ENCODE measurements at places on chromosomes 4 and X.

DNA sequence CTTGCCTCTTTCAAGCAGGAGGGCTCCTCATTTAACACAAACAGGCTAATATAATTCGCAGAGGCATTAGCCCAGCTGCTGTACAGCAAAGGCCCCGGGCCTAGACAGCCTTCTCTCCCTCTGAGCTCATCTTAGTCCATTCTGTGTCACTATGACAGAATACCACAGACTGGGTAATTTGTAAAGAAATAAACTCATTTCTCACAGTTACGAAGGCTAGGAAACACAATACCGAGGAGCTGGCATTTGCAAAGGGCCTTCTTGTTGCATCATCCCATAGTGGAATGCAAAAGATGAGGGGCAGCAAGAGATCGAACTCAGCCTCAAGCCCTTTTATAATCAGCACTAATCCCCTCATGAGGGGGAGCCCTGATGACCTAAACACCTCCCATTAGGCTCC lies 48.5 kb downstream of the TSPAN5 start:
- no peak for ATAC-seq

GRCh38 chrX:94560930-94561329 lies 886.9 kb downstream of the FAM133A start:
- ATAC-seq = no peak

DNA sequence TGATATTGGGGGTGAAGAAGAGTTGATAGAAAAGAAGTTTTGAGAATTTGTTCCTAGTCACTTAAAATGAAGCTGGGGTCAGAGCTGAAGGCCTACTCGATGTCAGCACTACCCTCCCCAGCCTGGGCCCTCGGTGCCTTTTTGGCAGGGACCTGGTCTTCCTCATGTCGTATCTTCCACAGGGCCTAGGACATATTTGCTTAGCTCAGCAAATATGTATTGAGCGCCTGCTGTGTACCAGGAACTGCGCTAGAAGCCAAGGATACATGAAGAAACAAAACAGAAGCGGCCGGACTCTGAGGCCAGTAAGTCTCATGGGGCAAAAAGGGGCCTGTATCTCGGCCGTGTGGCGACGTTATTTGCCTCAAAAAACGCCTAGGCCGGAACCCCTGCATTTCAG lies 44.3 kb downstream of the DCTD start:
- ATAC-seq = no peak

- peak; percentile 71 for ATAC-seq
Measured at GRCh38 chrX:318068-318738, 393 bp downstream of the GTPBP6 start.

- ATAC-seq = peak; percentile 73
Measured at GRCh38 chrX:15269618-15270521, at the start of gene ASB9. TSS of gene ASB9 (minus strand) at chrX:15270083. CDS start at chrX:15269874, 209 bp downstream.

GRCh38 chr4:86026720-86027119 lies 333.1 kb downstream of the MAPK10 start:
- no peak for ATAC-seq

DNA sequence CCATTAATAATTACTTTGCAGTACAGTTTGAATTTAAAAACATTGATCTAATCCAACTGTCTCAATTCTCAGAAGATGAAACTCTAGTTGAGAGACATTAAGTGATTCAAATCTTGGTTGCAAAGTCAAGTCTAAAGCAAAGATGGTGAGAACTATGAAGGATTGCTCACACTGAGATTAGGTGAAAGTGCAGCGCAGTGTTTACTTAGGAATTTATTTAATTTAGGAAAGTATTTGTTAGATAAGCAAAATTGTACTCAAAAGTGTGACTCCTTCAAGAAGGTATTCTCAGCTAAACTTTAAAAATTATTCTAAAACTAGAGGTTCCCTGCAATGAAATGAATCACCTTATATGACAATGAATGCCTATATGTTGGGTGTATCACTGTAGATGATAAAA lies 454.9 kb downstream of the PDGFC start:
- ATAC-seq = no peak

DNA sequence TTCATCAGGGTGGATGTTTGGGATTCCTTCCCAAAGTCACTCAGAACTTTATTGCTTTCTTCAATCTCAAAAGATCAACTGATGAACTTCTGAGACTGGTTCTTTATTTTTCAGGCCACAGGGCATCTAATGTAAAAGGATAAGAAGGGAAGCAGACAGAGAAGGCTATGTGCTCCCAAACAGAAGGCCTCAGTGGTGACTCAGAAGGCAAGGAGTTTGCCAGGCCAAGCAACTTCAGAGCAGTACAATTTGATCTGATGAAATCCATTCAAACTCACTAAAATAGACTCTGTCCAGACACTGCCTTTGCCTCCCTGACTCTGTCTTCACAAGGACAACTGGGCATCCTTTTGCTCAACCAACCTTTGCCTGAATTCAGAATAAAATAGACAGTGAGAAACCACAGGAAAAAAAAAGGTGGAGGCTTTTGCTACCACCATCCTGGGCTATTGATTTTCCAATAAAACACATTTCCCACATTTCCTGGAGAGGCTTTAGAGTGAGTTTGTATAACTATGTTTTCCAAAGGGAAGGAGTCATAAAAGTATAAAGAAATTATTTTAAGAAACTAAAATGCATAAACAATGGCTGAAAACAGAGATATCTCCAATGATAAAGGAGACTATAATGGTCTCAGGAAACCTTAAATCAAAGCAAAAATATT lies 55.2 kb downstream of the ARHGEF6 start:
- no peak for ATAC-seq

DNA sequence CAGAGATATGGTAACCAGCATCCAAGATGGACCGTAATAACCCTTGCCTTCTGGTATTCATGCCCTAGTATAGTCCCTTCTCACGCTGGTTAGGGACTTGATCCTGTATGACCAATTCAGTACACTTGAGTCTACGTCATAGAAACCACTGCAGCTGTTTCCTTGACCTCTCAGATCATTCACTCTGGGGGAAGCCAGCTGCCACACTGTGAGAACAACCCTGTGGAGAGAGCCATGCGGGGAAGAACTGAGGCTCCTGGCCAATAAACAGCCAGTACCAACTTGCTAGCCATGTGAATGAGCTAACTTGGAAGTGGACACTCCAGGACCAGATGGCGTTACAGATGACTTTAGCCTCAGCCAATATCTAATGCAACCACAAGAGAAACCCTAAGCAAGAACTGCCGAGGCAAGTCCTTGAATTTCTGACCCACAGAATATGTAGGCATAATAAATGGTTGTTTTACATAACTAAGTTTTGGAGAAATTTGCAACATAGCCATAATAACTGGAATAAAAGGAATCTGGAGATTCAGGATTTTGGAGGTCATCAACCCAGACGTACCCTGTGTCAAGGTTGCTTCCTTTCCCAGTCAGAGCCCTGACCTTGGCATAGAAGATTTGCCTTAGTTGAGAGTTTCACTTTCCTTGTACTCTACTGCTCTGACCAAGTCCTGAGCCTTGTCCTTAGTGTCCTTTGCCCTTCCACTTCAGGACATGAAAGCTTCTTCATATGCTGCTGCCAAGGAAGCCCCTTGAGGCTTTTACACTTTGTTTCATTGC lies 87.3 kb upstream of the ZNF81 start:
- ATAC-seq = no peak

- ATAC-seq = no peak
Measured at GRCh38 chr4:168569931-168570276, 73.1 kb downstream of the PALLD start.

DNA sequence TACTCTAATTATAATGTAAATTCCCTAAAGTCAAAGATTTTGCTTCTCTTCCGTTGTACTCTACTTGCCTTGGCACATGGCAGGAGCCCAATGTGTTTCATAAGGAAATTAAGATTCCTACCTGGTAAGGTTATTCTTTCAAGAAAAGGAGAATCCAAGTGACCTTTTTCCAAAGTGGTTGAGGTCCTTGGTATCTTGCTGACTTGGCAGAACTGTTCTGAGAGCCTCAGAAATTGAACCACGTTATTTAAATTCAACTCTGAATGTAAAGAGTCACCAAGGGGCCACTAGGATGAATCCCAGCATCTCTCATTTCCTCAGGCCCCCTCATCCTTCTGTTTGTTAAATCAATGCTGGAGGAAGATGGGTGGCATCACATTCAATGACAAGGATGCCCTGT lies 418.2 kb upstream of the MAGEB2 start:
- no peak for ATAC-seq

- ATAC-seq = no peak
Measured at GRCh38 chr4:70874268-70875156, 27.7 kb upstream of the MOB1B start.

DNA sequence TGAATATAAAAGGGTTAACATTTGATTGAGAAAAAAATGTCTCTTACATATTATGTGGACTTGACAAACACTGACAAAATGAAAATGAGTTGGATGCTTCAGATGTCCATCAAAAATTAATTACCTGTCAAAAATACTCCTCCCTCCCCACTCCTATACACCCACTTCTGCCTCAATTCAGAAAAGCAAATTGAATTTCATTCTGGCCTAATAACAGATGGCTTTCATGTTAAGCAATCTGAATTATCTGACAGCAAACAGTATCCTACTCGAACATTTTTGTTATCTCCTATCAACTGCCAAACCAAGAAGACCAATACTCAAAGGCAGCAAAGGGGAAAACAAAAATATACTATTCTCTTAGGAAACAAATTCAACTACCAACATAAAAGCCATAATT lies 44.0 kb downstream of the ATP8A1 start:
- ATAC-seq = no peak

DNA sequence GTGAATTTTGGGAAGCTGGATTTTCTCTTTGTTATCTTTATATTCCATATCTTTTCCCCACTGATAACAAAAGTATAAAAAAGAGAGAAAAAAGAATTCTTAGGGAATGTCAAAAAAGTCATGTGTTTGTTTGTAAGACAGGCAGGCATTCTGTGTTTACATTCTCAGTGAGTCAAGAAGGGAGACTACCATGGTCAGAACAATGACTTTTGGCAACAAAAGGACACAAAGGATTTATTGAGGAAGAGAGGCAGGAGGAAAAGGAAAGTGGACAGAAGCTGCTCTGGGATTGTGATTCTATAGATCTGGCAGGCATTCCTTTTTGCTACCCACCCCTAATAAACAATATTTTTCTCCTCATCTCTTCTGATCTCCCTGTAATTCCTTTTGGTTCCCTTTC lies 5.9 kb upstream of the ANK2 start:
- ATAC-seq = no peak

DNA sequence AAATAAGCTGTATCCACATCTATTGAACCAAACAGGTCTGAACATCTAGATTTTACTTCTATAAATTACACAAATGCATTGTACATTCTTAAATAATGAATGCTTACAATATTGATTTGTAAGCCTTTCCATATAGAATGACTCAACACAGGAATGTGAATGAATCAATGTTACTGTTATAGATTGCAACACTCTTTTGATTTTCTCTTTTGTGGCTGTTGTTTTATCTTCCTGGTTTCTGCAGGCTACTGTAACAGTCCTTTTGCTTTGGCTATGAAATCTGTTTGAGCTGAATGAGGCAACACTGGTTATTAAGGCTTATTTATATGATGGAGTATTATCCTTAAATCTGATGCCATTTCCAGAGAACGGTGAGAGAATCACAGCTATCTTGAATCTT lies 49.5 kb downstream of the GPR50 start:
- ATAC-seq = no peak

DNA sequence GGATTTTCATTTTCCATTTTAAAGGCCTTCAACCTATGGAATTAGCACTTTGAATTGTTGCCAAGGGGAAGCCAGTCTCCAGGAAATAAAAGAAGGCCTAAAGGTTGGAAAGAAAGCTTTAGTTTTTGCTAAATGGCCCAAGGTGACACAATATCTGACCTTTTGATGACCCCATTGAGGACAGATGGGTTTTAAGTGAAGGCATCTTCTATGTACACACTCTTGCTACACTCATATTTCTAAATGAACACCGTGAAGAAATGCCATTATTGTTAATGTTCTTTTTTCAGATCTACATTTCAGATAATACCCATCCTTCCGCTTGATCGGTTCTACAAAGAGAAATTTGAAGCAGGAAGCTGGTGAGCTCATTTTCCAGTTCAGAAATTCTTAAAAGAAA lies 162.8 kb upstream of the POU3F4 start:
- no peak for ATAC-seq

DNA sequence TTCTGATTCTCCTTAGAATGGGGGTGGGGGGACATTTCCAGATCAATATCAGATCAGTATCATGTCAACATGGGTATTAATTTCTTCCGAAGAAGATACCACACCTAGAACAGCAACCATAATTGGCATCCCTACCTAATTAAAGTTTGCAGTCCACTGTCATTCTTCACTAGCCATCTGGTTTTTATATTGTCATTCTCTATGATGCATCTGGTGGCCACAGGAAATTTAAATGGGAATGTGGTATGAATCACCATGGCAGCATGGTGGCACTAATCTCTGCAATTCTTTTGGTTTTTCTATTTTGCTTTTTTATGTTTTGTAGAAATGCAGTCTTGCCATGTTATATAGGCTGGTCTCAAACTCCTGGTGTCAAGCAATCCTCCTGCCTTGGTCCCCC lies 16.6 kb upstream of the UBE2D3 start:
- no peak for ATAC-seq

DNA sequence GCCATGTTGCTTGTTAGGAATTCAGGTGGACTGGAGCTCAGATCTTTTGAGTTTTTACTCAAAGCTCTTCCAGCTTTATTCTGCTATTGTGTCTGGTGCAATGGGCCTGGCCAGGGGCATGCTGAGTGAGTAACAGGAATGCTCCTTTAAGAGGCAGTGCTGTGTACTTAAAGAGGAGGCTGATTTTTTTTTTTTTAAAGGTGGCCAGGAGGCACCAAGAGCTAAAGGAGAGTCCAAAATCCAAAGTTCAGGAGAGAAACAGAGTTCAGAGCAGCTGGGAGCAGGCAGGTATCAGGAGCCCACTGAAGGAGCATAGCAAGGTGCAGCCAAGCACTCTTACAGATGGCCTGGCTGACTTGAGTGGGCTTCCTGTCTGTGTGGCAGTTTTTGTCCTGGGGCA lies 178.7 kb downstream of the FMR1NB start:
- no peak for ATAC-seq

DNA sequence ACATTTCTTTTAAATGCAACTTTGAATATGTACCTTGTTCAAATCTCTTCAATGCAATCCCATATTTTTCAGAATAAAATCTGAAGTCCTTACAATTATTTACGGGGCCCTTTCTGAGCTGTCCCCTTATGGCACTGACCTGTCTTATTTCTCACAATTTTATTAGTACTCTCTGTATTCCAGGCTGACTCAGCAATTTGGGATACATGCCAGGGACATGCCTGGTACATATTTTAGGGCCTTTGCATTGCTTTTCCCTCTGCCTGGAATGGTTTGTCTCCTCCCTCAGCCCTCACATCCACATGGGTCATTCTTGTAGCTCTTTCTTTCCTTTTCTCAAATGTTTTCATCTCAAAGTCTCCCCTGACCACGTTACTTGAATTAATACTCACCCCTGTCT lies 172.2 kb upstream of the TECRL start:
- no peak for ATAC-seq

- no peak for ATAC-seq
Measured at GRCh38 chr4:59612235-59612634, 1587.9 kb upstream of the ADGRL3 start.

DNA sequence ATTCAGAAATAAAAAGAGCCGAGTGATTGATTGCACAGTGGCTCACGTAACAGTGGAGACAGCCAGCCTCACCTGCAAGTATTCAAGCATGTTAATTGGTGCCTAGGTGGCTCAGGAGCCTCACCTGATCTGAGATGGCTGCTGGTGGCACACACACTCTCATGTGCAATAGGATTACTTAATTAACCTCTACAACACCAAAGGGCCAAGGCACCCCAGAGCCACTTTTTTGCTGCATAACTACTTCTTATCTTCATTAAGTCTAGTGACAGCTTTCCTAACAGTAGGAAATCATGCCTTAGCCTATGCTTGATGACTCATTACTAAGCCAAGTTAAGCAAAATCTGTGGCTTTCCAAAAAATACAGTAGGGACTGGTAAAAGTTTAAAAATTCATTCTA lies 117.3 kb upstream of the NOCT start:
- ATAC-seq = no peak
